Peyer's patch (tissue), 4 donors: ENCODE measurements at places on chromosomes 11 and 22.
A peak's percentile ranks its signal among the peaks of the same experiment; 100 is the strongest.

DNA sequence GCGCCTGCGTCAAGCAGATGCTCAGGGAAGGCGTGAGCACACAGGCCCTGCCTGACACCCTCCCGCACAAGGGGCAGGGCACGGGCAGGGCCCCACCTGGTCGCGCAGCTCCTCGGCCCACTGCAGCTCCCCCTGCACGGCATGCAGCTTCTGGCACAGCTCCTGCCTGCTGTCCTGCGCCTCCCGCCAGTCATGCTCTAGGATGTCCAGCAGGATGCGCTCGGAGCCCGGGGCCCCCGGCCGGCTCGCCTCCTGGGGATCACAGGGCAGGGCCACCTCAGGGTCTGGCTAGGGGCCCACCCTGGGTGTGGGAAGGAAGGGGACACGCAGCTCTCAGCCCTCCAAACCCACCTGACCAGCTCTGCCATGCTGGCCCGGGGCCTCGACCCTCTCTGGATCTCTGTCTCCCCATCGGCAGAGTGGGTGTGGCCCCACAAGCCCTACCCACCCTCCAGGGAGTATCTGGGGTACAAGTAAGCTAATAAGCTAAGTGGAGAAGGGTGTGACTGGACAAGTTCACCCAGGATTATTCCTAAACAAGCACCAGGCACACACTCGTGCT is 10.7 kb downstream of the CARD10 start:
- no peak for DNase-seq

- peak; percentile 76 for DNase-seq
Measured at GRCh38 chr11:117820071-117820470, 4.5 kb downstream of the FXYD2 start.

DNA sequence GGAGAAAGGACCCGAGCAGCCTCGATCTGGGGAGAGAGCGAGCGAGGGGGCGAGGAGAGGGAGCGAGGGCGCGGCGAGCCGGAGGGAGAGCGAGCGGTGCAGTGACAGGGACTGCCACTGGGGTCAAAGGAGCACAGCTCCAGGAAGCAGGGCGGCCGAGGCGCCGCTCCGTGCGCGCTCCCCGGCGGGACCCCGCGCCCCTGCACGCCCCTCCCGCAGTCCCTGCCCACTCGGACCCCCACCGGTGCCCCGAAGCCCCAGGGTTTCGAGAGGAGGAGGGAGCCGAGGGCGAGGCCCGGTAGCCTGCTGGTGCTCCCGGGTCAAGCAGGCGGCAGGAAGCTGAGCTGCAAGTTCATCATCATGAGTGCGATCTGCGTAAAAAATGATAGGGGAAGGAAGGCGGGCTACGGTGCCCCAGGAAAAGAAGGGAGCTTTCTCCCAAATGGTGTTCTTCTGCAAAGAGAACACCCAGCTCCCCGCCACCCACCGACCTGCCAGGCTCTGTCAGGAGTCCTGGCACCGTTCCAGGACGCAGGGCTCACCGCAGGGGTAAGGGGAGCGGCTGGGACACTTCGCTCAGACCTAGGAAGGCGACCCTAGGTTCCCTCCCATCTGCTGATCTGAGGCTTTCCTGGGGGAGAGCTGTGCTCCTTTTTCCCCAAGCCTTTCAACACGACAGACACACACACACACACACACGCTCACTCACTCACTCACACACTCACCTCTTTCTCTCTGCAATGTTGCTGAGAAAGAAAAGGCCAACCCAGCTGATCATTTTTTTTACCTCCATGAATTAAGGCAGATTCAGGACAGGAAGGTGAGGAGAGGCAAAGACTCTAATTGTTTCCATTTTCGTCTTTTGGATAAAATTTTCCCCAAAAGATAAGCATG is at the start of gene MPPED2:
Gene MPPED2 (minus strand): TSS at position 103 of the 894 bp plus-strand sequence. CDS start 5,980 bp downstream, outside the sequence.
- DNase-seq = peak; percentile 48

- DNase-seq = peak; percentile 12
Measured at GRCh38 chr11:2581151-2581930, 118.5 kb downstream of the KCNQ1OT1 start.

GRCh38 chr11:68414496-68415221 is 45.9 kb upstream of the PPP6R3 start:
- DNase-seq = no peak

DNA sequence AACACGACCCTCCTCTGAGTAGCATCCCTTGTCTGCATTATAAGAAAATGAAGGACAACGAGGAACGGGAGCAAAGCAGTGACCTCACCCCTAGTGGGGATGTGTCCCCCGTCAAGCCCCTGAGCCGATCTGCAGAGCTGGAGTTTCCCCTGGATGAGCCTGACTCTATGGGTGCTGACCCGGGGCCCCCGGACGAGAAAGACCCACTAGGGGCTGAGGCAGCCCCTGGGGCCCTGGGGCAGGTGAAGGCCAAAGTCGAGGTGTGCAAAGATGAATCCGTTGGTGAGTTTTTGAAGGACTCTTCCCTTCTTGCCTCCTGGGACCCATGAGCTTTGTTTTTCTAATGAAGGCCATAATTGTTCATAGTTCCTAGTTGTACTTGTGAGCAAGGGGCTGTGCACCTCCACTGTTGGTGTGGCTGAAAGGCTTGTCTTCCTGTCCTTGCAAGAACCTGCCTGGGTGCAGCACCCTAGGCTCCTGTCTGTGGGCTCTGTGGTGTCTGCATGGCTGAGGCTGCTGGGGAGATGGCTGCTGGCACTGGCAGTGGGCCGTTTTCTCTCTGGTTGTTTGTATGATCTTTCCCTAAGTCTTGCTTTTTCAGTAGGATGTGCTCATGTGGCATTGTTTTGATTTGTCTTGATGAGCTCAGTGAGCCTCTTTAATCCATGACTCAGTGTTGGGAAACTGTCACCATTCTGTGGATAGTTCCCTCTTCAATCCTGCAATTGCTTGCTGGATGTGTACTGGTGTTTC is 10.1 kb downstream of the DGCR8 start:
- DNase-seq = no peak

GRCh38 chr11:6637871-6638270 is 17.7 kb downstream of the DCHS1 start:
- DNase-seq = no peak

DNA sequence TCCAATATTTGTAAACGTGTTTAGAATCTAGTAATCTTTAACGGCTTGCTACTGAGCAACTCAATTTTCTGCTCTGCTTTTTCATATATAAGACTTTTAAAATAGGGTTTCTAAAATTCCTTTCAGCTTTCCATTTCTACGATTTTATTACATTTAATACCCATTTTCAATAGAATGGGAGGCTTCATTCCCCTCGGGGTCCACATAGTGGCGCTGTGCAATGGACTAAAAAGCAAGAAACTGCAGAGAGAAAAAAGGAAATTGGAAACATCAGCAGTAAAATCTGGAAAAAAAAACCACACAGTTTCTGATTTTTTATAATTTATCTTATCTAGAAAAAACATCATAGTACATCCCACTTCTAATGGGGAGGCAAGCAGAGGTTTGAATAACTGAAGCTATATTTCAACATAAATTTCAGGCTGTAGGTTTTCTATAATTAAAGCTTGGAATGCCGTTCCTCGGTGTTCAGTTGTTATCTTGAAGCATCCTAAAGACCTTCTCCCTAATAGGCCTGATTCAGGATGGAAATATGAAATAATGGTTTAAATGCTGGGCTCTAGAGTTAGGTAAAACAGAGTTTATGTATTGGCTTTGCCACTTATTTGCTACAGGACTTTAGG is 18.7 kb upstream of the JHY start:
- no peak for DNase-seq

DNA sequence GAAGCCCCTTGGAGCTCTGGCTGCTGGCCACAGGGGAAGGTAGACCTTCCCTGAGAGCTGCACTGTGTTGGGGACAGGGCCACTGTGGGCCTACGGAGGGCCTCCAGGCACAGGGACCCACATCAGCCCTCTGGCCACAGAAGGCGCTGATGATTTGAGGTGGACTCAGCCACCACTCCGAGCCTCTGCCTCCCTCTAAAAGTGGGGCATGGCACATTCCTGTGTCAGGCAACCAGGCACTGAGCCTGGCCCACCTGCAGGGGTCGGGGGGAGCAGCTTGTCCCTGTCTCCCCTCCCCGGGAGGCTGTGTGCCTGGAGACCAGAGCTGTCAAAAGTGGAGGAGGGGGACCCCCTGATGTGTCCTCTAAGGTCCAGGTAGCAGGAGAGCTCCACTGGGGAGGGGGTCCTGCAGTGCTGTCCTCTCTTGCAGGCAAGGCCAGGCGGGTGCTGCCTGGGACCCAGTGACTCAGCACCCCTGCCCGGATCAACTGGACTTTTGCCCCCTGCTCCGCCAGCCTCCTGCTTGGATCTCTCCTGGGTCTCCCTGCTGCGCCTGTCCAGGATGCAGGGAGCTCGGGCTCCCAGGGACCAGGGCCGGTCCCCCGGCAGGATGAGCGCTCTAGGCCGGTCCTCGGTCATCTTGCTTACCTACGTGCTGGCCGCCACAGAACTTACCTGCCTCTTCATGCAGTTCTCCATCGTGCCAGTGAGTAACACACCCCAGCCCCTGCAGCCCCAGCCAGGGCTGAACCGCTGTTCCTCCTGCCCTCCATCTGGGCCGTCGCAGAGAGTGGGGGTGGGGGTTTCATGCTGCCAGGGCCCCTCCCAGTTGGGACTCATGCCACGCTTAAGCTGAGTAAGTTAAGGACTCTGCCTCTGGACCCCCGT is 17.5 kb upstream of the CDKN1C start:
- no peak for DNase-seq

DNA sequence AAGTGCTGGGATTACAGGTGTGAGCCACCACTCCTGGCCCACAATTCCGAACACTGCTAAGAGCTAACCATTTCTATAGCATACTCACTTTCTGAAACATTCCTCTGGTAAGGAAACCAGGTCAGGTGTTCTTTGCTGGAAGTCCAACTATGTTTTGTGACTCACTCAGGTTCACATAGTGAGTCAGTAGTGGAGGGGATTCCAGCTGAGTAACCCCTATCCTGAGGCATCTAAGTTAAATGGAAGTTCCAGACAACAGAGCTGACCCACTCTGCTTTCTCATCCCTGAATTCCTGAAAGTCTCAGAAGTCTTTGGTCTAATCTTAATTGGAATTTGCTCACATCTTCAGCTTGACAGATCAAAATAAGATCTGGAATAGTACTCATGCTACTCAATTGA is 3.0 kb upstream of the CHRNA10 start:
- no peak for DNase-seq

GRCh38 chr11:114183044-114183511 is 113.1 kb upstream of the NNMT start:
- peak; percentile 91 for DNase-seq

- DNase-seq = no peak
Measured at GRCh38 chr11:18371279-18371678, 23.1 kb upstream of the LDHA start.

- DNase-seq = no peak
Measured at GRCh38 chr11:56886455-56886854, 102.3 kb upstream of the OR5AK2 start.

DNA sequence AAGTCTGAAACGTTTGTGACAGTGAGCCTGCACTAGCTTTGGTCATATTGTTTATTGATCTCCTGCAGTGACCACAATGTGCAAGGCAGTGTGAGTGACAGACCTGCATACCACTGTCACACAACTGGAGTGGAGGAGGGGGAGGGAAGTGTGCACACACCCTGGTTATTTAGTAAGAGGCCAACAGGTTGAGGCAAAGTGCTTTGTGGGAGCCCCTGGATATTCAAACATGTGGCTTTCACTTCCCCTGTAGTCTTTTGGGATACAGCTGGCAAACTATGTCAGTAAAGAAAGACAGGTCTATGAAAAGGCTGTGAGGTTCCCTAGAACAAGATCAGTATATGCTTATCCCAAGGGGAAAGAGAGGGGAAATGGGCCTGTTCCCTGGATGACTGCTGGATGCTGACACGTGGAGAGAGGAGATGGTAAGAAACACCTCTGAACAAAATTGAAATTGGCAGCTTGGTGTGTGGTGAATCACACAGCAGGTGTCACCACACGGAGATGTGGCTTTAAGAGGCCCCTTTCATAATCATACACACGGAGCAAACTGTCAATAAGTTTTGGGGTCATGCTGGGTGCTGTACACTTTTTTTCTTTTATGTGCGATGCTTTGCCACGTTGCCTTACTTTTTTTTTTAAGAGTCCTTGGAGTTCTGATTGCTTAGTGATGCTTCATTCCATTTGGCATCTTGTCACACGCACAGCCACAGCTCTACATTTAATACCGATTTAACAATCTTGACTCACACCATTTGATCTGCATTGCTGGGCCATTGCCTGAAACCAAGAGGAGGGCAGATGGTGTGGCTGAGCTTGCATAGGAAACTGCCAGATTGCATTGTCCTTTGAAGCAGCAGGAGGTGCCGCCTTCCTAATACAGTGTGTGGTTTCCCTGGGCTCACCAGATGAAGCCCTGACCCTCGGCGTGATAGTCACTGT is 11.3 kb downstream of the OSBP2 start:
- DNase-seq = no peak

DNA sequence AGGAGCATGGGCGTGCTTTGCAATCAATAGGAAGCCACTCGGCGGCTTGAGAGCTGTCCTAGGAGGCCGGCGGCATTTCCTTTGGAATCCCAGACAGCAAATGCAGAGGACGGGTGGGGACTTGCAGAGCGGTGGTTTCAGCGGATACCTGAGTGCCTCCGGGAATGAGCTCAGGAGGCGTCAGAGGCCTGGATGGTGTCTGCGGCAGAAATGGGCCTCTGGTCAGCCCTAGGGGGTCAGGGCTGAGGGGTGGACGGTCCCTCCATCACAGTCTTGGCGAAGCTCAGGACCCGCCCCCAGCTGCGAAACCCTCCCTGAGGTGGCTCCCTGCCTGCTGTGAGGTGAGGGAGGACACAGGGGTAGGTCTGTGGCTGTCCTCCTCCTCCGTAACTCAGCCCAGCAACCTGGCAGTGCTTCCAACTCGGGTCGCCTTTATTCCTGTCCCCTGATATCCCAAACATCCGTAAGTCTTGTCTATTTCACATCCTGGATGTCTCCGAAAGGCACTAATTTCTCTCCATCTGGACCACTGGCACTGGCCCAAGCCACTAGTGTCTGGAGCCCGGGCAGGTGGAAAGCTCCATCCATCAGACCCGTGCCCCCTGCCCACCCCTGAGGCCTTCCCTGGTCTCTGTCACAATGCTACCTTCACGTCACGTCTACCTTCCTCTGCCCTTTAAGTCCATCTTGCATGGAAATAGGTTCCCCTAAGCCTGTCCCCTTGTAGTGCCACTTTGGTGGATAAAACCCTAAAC is 686.6 kb downstream of the BRD1 start:
- DNase-seq = no peak

DNA sequence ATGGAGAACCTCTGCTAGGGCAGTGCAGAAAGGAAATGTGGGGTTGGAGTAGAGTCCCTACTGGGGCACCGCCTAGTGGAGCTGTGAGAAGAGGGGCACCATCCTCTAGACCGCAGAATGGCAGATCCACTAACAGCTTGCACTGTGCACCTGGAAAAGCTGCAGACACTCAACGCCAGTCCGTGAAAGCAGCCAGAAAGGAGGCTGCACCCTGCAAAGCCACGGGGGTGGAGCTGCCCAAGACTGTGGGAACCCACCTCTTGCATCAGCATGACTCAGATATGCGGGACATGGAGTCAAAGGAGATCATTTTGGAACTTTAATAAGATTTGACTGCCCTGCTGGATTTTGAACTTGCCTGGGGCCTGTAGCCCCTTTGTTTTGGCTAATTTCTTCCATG is 8.7 kb downstream of the TSKU start:
- no peak for DNase-seq
